ENCODE measurements at places on chromosomes 5 and 9.
A peak's percentile ranks its signal among the peaks of the same experiment; 100 is the strongest.

GRCh38 chr5:141821430-141821925 lies 56.7 kb downstream of the PCDH1 start:
- DNase-seq, result no peak

DNA sequence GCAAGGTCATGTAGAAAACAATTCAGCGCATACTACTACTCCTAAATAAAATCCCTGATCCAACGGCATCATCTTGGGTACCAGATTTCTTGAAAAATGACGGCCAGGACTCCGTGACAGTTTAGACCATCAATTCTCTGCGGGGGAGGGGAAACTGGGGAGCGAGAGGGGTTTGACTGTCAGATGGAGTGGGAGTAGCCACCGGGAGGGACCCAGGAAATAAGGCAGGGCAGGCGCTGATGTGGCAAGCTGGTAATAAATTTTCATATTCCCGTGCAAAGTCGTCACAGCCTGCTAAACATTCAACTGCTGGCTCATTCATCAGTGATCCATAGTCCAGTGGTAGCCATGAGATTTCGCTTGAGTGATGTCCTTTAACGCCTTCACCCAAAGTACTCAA lies 457 bp upstream of the CDH18 start:
- no peak for DNase-seq

GRCh38 chr9:16241231-16241630 lies 629.2 kb downstream of the BNC2 start:
- DNase-seq, result no peak

DNA sequence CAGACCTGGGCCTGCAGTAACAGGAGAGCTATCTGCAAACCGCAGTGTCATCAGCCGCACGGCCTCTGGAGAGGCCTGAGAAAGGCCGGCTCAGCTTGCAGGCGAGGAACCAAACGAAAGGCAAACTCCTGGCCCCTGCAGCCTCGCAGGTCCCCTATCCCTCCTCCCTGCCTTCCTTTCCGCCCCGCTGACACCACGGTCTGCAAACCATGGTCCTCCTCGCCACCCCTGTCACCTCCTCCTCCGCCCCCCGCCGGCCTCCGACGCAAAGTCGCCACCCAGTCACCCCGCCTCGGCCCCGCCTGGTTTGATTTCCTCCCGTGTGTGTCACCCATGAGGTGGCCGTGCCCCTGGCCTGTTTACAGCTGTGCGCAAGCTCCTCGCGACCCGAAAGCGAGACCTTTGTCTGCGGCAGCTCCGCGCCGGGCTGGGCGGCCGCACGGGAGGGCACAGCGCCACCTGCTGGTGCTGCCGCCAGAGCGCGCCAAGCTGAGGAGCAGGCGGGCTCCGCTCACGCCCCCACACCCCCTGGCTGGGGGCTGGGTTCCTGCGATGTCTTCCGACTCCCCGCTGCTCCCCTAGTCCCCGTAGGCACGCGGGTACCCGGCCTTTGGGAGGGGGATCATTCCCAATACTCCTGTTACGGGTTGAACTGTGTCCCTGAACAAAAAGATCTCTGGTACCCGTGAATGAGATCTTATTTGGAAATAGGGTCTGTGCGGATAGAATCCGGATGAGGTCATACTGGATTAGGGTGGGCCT lies 19.4 kb downstream of the GBGT1 start:
- DNase-seq, result peak; percentile 98

DNA sequence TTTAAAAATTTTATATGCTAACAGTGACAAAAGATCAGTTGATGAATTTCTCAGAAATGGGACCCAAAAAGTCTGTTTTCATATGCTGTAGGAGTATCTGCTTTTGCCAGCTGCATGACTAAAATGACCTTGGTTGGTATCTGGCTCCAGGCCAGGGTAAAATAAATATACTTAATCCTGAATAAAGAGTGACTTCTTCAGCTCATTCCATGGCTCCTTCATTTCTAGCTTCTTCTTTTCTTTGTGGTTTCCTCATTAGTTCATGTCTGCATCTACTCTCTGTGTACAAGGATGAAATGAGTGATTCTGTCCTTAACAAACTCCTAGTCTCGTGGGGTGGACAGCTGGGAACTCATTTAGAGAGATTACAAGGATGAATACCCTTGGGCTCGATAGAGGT lies 36.0 kb downstream of the RCL1 start:
- no peak for DNase-seq

DNA sequence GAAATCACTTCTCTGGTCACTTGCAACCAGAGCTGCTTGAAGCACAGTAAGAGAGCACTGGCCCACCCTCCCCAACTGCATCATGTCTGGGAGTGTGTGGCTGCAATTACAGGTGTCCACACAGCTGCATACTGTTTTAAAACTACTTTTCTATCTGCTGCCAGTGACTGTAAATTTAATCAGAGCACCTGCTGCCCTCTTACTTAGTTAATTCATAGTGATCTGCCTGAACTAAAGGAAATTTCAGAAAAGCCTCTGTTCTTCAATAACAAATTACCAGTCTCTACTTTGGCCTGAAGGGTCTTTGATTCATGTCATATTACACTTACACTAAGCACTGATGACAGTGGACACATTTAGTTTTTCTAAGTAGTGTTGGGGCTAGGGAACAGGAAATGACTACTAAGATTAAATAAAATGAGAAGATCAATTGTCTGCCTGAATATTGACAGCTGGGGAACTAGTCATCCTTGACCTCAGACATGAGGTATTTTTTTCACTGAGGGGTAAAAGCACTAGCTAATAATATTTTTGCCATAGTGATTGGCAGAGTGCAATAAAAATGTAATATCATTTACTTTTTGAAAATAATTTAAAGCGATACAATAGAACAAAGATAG lies 788.9 kb upstream of the GRAMD2B start:
- DNase-seq, result no peak

DNA sequence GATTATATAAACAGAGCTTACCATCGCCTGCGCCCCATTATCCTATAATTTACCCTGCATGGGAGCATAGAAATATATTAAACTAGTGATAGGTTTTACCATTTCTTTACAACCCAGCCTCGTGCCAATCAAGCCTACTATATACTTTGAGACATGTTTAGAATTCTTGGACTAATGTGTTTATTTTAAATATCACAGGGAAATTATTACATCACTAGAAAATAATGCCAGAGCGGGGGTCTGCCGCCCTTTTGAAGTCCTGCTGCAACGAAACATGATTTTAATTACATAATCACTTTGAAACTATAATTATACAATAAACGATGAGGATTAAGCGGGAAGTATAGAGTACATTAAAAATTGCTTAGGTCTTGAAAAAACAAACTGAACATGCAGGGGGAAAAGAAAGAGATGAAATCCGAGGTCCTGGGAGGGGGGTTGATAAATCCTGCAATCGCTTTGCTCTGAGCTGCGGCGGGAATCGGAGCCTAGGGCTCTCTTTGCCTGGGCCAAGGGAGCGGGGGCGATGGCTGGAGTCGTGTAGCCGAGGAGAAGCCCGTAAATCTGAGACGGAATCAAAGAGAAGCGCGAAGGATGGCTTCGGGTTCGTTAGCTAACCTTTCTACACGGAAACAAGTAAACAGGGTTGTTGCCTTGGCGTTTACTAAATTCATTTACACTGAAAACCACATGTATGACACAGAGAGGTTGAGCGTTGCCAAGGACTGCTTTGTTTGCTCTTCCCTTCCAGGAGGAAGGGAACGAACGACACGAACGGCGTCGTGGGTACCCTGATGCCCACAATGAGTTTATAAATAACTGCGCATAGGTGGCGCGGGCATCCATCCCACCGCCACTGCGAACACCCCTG lies 127.6 kb downstream of the TMEM174 start:
- DNase-seq, result no peak

All from activated effector memory CD4-positive, alpha-beta T cell treated with anti-CD3 and anti-CD28 coated beads, Interleukin-2, amount 50 U/mL, for 16 hours (primary cell).